ENCODE measurements at places on chromosomes 16 and 17. TPM values are rescaled to one million over a fixed set of nuclear protein-coding genes. Genes with fewer than 3 reads are reported as not detected.

The BAHCC1 gene
- not detected for polyA plus RNA-seq

The SCNN1B gene
- not detected for polyA plus RNA-seq

The REXO5 gene
- 0.41 TPM for polyA plus RNA-seq

The PPP1R1B gene
- polyA plus RNA-seq: not detected

The RND2 gene
- 0.09 TPM for polyA plus RNA-seq

The ZNF286A gene
- 13.8 TPM for polyA plus RNA-seq

The NPIPA5 gene
- polyA plus RNA-seq: 1.9 TPM
